ENCODE measurements at places on chromosomes 5 and 9.

GRCh38 chr9:121736934-121737462 is 85.6 kb downstream of the DAB2IP start:
- no peaks in the 10 kb centered on the region for H3K27me3 ChIP-seq
- no peak overlapping the region for H3K4me3 ChIP-seq
- peaks cover 6% of the 10 kb centered on the region for H3K4me1 ChIP-seq

GRCh38 chr9:81719972-81720371 is 30.6 kb upstream of the TLE1 start:
- DNase-seq: no peak
- H3K27me3 ChIP-seq: no peaks in the 10 kb centered on the region
- H3K4me3 ChIP-seq: no peak overlapping the region
- no peaks in the 10 kb centered on the region for H3K4me1 ChIP-seq

DNA sequence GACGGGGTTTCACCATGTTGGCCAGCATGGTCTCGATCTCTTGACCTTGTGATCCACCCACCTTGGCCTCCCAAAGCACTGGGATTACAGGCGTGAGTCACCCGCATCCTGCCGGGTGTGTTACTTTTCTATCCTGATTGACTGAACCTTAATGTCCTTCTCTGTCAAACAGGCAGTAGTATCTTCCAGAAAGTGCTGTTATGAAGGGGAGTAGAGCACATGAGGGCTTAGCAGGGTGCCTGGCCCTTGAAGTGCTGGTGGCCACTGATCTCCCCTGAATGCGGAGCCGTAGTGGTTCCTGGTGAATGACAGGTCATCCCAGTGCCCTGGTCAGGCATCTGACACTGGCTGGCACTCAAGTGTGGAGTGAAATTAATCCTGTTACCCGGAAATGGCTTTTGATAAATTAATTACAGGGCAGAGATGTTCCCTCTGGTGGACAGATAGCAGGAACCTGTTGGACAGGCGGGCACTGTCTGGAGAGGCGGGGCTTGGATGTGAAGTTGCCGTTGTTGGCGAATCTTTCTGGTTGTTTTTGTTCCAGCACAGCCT is 28.4 kb downstream of the PRRC2B start:
- no peak overlapping the region for H3K27ac ChIP-seq
- H3K4me1 ChIP-seq: no peaks in the 10 kb centered on the region
- H3K27me3 ChIP-seq: no peaks in the 10 kb centered on the region
- H3K4me3 ChIP-seq: no peak overlapping the region
- no peak for DNase-seq
- peaks cover 18% of the 10 kb centered on the region for H3K36me3 ChIP-seq

GRCh38 chr9:127293767-127294166 is 29.2 kb downstream of the GARNL3 start:
- no peaks in the 10 kb centered on the region for H3K36me3 ChIP-seq
- DNase-seq: no peak
- no peaks in the 10 kb centered on the region for H3K27me3 ChIP-seq
- no peaks in the 10 kb centered on the region for H3K4me1 ChIP-seq

- H3K36me3 ChIP-seq: no peaks in the 10 kb centered on the region
- DNase-seq: no peak
- no peaks in the 10 kb centered on the region for H3K27me3 ChIP-seq
- H3K4me1 ChIP-seq: no peaks in the 10 kb centered on the region
- H3K4me3 ChIP-seq: no peak within 1 kb of the TSS
These were observed at the start of gene ANKDD1B for GRCh38 chr5:75611311-75612225. Gene ANKDD1B, plus strand, starts transcription at chr5:75611453. Its CDS starts 182 bp downstream, at chr5:75611635.

- DNase-seq: no peak
- no peaks in the 10 kb centered on the region for H3K36me3 ChIP-seq
These were observed 277.2 kb upstream of the ZNF608 start for GRCh38 chr5:125023673-125024072.

GRCh38 chr9:14014218-14014617 is 299.7 kb downstream of the NFIB start:
- H3K27ac ChIP-seq: no peak overlapping the region
- no peaks in the 10 kb centered on the region for H3K36me3 ChIP-seq
- H3K27me3 ChIP-seq: no peaks in the 10 kb centered on the region
- H3K4me1 ChIP-seq: no peaks in the 10 kb centered on the region
- H3K4me3 ChIP-seq: no peak overlapping the region
- no peak for DNase-seq

DNA sequence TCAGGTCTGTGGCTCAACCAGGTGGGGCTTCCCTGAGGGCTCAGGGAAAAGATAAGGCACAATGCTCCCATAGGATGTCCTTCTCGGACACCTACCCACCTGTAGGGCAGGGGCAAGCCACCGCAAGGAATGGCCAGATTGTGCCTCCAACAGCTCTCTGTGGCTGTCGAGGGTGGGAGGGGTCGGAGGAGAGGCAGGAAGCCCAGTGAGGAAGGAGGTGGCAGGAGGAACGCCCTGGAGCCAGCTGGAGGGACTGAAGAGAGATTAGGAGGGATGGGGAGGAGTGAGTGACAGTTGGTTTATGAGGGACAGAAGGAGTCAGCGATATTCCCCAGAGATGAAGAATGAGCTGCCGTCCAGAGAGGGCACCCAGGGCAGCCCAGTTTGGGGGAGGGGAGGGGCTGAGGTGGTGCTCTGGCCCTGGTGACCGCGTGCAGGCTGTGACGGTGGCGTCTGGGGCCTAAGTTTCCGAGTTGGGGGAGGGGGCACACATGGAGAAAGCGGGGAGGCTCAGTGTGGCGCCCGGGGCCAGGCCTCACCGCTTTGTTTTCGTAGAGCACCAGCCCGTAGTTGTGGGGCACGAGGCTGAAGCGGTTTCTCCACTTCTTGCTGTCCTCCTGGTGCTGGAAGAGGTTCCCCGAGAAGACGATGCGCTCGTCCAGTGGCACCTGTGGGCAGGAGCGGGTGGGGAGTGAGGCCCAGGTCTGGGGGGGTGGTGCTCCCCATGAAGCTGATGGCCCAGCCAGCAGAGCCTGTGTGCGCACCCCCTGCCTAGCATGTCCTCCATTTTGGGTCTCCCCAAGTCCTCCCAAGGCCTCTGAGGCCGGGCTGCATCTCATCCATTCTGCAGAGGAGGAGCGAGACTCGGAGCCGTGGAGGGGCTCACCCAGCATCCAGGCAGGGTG is 75.6 kb downstream of the LRSAM1 start:
- no peaks in the 10 kb centered on the region for H3K27me3 ChIP-seq
- DNase-seq: no peak
- no peaks in the 10 kb centered on the region for H3K4me1 ChIP-seq
- H3K27ac ChIP-seq: no peak overlapping the region
- no peak overlapping the region for H3K4me3 ChIP-seq
- H3K36me3 ChIP-seq: no peaks in the 10 kb centered on the region

All from Karpas-422 (cell line).